ENCODE measurements at places on chromosomes 12 and 14.

- DNase-seq, result no peak
These were observed 77.8 kb upstream of the BTG1 start for GRCh38 chr12:92223481-92223880.

GRCh38 chr14:64928239-64929013 is 14.1 kb downstream of the GPX2 start:
- DNase-seq, result no peak

DNA sequence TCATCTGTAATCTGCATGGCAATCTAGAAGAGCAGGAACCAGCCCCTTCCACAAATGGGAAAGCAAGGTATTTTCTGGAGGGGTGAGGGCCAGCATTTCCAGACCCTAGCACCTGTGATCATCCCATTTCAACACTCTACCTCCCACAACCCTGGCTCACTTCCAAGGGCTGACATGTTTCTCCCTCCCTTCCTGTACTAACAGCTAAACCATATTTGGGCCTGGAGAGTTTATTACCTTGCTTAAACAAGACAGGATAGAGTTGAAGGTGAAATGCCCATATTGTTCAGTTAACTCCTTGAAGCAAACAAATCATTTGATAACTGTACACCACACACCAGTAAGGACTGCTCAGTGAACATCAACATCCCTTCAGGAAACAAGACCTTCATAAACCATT is 158.4 kb downstream of the PPM1H start:
- DNase-seq, result no peak

- no peak for DNase-seq
These were observed 48.2 kb upstream of the PSMA6 start for GRCh38 chr14:35243956-35244355.

GRCh38 chr14:49853572-49854375 is 1.2 kb upstream of the NEMF start:
- peak; percentile 54 for DNase-seq

DNA sequence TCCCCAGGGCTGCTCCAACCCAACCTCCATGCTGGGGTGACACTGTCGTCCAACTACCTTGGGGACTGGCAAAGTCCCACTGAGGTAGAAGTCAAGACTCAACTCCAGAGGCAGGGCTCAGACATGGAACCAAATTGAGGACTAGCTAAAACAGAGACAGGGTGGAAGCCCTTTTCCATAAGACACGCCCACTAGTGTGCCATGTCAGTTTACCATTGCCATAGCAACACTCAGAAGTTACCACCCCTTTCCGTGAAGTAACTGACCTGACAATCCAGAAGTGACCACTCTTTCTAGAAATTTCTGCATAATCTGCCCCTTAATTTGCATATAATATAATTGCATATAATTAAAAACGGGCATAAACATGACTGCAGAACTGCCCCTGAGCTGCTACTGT is 409.6 kb downstream of the MED13L start:
- no peak for DNase-seq

DNA sequence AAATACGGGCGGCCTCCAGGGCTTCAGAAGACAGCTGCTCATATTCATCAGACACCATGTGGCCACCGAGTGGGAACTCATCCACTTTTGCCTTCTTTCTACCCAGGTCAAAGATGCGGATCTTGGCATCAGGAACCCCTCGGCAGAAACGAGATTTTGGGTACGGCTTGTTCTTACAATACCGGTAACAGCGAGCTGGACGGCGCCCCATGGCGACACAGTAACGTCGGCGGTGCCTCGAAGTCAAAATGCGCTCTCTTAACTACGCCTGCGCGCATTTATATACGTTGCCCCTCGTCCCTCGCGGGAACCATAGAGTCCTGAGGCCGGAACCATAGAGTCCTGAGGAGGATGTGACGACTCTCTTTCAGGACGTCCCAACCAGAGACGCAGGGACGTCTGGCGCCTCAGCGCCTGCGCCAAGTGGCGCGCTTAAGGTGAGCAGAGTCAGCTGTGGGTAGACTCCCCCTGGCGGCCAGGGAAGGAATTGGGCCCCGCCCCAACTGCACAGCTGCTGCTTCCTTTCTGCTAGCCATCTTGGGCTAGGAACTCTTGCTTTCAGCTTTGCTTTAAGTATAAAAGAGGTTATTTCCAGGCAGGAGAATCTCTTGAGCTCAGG is at the start of gene RPL10L:
TSS of gene RPL10L (minus strand) at position 256 of the 619 bp plus-strand sequence. CDS start at position 211, 45 bp downstream.
- DNase-seq, result no peak

- no peak for DNase-seq
These were observed 226.1 kb upstream of the RTL1 start for GRCh38 chr14:101129521-101130167.

DNA sequence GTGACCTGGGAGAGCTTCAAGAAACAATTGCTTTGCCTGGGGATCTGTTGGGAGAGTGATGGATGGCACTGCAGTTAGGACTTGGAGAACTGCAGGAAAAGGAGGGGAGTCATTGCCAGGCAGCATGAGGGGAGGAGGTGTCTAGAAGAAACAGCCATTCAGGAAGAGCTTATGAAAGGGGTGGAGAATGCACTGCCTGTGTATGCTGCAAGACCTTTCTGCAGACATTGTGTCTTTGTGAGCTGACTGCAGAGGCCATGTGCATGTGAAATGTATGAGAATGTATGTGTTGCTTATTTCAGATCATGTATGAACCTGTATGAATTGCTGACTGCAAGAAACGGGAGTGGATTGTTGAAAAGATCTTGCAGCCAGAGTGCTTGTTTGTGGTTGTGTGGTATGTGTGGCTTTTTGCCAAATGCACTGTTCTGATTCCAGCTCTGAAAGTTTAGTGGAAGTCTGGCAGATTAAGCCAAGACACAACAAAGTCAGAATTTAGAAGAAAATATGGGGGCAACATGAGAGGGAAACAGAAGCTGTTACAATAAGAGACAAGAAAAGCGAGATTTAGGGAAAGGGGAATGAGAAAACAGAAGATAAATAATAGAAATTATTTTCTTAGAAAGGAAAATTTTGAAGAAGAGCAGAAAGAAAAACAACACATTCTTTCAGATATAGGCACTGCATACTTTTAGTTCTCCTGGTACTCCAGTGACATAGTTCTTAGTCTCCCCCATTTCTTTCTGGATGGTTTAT is 9.8 kb upstream of the RIMKLB start:
- DNase-seq, result no peak

- DNase-seq, result no peak
These were observed 24.7 kb downstream of the ARG2 start for GRCh38 chr14:67644428-67644827.

DNA sequence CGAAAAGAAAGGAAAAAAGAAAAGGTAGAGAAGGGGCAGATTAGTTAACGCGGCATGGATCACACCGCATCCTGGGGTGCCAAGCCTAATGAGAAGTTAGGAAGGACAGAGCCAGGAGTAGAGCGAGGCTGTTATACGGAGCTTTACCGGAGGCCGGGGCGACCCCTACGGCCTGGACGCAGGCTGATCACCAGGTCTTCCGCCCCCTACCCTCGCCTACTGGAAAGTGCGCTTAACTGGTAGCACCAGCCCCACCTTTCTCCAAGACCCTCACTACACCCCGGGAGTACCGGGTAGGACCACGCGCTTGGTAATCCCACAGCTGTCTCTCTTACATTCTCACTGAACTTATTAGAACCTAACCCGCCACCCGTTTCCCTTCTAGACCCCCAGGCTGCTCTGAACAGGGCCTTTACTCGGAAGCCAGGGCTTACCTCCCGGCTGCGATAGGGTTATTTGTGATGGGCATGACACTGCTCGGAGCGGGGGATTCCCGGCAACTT is 33.8 kb downstream of the WBP11 start:
- no peak for DNase-seq

DNA sequence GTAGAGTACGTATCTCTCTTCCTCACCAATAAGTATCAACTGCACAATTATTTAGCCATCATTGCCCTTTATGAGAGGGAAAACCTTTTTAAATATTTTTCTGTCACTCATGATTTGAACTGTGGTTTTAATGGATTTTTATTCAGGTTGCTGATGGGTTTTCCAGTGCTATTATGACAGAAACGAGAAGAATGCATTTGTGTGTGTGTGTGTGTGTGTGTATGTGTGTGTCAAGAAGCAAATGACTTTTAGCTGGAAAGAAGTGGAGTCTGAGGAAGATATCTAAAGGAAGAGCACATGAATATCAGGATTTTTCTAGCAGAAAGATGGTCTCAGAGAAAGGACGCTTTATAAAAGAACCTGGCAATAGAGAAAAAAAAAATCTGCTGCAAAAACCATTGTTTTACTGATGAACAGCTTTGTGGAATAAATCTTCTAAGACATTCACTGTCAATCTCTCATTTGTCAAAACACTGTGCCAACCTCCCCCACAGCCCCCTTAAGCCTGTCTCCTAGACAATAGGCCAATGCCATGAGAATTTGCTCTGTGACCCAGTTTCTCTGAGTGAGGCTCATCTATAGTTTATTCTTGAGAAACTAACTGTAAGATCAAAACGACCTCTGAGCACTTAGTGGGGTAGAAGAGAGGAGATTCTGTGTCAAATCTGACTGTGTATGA is 417.7 kb downstream of the FLRT2 start:
- DNase-seq, result no peak

GRCh38 chr14:35929186-35929585 is 103.0 kb downstream of the BRMS1L start:
- no peak for DNase-seq

DNA sequence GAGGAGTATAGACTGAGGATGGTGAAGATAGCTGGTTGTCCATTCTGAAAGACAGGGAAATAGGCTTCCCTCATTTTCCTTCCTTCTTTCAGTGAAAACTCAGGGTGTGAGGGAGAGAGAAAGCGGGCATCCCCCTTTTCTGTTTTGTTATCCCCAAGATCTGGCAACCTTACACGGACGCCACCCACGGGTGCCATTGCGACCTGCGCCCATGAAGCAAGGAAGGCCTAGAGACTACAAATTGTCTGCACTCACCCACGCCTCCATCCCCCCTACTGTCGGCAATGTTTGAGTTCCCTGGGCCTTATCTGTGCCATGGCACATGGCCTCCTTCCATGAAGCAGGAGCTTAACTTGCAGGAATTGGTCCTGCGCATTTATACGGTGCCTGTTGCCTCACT is 115.0 kb upstream of the IGF1 start:
- no peak for DNase-seq

DNA sequence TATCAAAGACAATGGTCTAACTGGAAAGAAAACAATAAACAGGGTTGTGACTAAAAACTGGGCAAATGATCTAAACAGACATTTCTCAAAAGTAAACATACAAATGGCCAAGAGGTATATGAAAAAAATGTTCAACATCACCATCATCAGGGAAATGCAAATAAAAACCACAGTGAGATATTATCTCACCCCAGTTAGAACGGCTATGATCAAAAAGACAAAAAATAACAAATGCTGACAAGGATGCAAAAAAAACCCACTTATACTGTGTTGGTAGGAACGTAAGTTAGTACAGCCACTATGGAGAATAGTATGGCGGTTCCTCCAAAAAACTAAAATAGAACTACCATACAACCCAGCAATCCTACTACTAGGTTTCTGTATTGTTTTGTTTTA is 470.1 kb downstream of the RGS6 start:
- no peak for DNase-seq

GRCh38 chr12:7485095-7485494 is 18.5 kb downstream of the CD163 start:
- no peak for DNase-seq

DNA sequence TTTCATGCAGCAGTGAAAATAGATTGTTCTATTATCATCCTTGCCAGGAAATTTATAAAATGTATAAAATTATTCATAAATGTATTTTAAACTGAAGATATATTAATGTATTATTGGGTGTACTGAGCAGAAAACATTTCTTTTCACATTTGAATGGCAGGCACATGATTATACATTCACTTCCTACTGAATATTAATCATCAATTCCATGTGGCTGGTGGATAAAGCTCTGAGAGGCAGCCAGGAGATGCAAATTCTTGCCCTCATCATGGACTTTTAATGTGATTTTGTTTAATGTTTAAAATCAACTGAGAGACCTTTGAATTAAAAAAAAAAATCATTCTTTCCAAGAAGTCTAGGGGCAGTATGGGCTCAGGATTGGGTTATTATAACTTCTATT is 40.8 kb downstream of the ANO6 start:
- DNase-seq, result no peak

DNA sequence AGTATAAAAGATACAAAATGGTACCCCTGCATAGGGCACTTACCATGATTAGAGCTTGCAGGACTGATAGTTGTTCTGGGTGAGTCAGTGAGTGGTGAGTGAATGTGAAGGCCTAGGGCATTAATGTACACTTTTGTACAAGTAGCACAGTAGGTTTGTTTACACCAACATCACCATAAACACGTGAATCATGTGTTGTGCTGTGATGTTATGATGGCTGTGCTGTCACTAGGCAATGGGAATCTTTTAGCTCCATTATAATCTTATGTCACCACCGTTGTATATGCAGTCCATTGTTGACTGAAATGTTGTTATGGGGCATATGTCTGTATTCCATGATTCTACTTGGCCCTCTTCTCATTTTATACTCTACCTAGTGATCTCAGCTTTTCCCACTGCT is 11.8 kb downstream of the NUBPL start:
- DNase-seq, result no peak

GRCh38 chr12:75820848-75821578 is 210.6 kb downstream of the PHLDA1 start:
- no peak for DNase-seq

GRCh38 chr12:27303139-27304111 is 29.2 kb upstream of the BMAL2 start:
- DNase-seq, result no peak

DNA sequence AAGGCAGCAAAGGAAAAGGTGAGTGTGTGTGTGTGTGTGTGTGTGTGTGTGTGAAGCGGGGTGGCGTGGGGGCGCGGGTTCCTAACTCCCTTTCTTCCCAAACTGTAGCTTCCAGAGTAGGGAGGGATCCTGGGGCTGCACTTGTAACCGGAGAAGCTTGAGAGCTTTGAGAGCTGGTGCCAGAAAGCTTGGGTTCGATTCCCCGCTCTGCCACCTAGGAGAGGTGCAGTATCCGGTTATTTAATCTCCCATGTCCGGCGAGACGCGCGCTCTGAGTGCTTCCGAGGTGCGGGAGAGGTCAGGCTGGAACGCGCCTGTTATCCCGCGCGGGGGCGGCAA is 7.2 kb upstream of the RACGAP1 start:
- DNase-seq, result no peak

GRCh38 chr14:96626916-96627315 is 124.7 kb downstream of the PAPOLA start:
- DNase-seq, result no peak

DNA sequence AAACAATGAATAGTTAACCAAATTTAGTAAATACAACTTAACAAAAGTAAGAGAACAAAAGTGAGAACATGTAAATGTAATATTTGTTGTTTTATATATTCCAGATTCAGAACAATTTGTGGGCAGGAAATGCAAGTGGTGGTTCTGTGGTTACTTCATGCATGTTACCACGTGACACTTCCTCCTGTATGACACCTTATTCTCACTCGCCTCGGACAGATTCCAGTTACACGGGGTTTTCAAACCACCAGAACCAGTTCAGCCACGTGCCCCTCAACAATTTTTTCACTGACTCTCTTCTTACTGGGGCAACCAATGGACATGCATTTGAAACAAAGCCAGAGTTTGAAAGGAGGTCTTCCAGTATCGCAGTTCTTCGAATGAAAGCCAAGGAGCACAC is 21.0 kb downstream of the ALX1 start:
- no peak for DNase-seq
